ENCODE measurements at places on chromosomes 3 and 15. TPM values are rescaled to one million over a fixed set of nuclear protein-coding genes. Genes with fewer than 3 reads are reported as not detected.
A peak's percentile ranks its signal among the peaks of the same experiment; 100 is the strongest.

Gene RHO
- total RNA-seq: not detected

DNA sequence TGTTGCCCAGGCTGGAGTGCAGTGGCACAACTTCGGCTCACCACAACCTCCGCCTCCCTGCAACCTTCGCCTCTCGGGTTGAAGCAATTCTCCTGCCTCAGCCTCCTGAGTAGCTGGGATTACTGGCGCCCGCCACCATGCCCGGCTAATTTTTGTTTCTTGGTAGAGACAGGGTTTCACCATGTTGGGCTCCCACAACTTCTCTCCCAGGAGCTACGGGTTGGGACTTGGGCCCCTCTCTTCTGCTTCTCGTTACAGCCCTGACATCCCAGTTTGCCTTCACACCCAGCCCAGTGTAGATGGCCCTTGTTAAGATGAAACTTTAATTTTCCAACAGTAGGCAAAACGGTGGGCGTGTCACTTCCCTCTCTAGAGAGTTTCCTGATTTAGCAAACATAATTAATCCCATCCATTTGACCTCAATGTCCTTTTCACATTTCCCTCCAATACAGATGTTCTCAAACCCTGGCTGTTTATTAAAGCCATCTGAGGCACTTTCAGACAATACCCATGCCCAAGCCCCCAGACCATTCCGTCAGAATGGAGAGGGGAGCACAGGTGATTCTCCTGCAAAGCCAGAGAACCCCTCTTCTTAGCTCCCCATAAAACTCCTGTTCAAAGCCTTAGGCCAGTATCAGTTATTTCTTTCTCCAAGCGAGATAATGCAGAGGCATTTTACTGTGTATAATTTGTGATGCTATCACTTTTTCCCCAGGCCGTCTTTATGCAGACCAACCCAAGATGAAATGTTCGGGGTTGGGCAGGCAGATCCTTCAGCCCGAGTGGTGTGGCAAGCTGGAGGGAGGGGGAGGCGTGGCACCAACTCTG is 245.7 kb downstream of the XXYLT1 start:
- H3K4me3 ChIP-seq: no peak overlapping the region
- H3K27ac ChIP-seq: no peak overlapping the region
- DNase-seq: no peak
- no peaks in the 10 kb centered on the region for H3K36me3 ChIP-seq
- H3K4me1 ChIP-seq: no peaks in the 10 kb centered on the region

DNA sequence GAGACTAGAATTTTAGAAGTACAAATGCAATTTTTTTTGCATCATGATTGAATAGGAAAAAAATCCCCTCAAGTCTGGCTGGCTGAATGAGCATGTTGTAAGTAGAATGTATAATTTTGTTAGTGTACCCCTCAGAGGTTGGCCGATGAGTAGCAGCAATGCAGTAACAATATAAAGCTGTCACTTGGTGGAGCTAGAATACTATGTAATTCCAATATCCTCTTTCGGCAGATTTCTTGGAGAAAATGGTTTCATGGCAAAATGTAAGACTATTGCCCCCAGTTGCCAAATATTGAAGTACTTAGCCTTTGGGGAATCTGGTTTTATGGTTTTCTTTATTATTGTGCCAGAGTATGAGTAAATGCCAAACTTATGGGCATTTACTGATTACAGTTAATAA is 39.8 kb upstream of the SGO1 start:
- H3K36me3 ChIP-seq: no peaks in the 10 kb centered on the region
- peak; percentile 13 for DNase-seq
- H3K4me1 ChIP-seq: no peaks in the 10 kb centered on the region

DNA sequence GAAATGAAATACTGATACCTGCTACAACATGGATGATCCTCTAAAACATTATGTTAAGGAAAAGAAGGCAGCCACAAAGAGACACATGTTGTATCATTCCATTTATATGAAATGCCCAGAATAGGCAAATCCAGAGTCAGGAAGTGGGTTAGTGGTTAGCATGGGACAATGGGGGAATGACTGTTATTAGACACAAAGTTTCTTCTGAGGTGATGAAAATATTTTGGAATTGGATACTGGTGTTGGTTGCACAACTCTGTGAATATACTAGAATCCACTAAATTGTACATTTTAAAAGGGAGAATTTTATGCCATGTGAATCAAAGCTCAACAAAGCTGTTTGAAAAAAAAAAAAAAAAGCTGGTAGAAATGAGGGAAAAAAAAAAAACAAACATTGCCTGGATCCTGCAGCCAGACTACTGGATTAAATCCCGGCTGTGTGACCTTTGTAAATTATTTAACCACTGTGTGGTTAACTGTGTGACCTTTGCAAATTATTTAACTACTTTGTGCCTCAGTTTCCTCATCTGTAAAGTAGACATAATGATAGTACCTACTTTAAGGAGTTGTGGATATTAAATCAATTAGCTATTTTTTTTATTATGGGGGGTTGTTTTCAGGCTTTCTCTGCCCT is 75.6 kb upstream of the PRICKLE2 start:
- H3K27ac ChIP-seq: no peak overlapping the region
- no peak overlapping the region for H3K4me3 ChIP-seq
- no peaks in the 10 kb centered on the region for H3K4me1 ChIP-seq
- no peak for DNase-seq

DNA sequence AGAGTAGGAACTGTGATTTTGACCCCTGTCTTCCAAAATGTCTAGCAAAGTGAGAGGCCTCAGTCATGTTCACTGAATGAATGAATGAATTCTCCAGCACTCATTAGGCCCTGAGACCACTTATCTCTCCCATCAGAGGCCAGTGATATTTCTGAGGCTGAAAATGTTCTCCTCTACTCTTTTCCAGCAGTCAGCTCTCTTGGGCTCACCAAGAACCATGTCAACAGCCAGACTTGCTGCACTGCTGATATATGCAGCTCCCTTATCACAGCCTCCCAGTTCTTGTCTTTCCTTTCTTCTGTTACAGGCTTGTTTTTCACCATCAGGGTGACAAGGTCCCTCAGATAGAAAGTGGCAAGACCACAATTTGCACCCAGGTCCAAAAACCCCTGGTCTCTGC is 28.7 kb upstream of the MFSD1 start:
- H3K4me1 ChIP-seq: no peaks in the 10 kb centered on the region
- DNase-seq: no peak
- H3K27ac ChIP-seq: no peak overlapping the region
- no peaks in the 10 kb centered on the region for H3K36me3 ChIP-seq
- no peak overlapping the region for H3K4me3 ChIP-seq

- no peak overlapping the region for H3K4me3 ChIP-seq
- H3K27me3 ChIP-seq: no peaks in the 10 kb centered on the region
- no peak for DNase-seq
- no peaks in the 10 kb centered on the region for H3K4me1 ChIP-seq
These were observed 51.8 kb downstream of the KLF15 start for GRCh38 chr3:126305427-126305826.

GRCh38 chr3:17055374-17056276 is 170.9 kb downstream of the PLCL2 start:
- DNase-seq: no peak
- peaks cover 9% of the 10 kb centered on the region for H3K36me3 ChIP-seq
